ENCODE measurements at places on chromosomes 6 and 20.

DNA sequence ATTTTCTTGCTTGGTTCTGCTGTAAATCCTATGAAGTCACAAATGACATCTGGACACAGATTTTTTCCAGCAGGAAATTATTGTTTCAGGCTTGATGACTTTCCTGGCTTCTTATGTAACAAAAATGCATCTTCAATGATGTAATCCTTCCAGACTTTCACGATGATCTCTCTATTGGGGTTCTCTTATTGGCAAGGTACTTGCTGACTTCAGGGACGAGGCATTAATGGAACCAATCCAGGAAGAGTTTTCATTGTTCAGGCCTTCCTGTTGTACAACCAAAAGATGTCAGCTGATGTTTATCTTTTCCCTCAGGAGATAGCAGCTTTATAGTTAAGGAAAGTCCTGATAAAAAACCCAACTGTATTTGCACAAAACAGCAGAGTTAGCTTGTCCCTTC, 118.5 kb upstream of the MMS22L start:
- DNase-seq, result no peak

- DNase-seq, result no peak
These were observed 23.4 kb upstream of the SLCO4A1 start for GRCh38 chr20:62618611-62619529.

DNA sequence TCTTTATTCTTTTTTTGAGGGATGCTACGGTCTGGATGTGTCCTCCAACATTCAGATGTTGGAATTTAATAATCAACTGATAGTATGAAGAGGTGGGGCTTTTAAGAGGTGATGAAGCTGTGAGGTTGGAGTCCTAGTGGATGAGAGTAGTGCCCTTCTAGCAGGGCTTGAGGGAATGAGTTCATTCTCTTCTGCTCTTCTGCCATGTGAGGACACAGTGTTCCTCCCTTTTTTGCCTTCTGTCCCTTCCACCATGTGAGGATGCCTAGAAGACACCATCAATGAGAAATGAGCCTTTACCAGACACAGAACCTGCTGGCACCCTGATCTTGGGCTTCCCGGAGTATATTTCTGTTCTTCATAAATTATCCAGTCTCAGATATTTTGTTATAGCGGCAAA, 82.1 kb upstream of the MLIP start:
- no peak for DNase-seq

DNA sequence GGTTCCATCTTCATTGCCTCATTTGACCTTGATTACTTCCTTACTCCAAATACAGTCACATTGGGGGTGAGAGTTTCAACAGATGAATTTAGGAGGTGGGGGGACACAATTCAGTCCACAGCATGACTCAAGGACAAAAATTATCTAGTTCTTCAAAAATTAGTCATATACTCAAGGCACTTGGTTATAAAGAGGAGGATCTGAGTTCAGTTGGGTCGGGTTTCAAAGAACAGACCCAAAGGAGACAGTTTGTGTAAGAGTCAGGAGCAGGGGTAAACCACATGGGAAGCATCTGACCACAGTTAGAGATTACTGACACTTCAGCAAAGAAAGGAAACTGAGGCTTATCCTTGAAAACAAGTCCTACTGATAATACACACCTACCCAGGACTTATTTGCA, 138.0 kb downstream of the TBC1D7 start:
- DNase-seq, result no peak

DNA sequence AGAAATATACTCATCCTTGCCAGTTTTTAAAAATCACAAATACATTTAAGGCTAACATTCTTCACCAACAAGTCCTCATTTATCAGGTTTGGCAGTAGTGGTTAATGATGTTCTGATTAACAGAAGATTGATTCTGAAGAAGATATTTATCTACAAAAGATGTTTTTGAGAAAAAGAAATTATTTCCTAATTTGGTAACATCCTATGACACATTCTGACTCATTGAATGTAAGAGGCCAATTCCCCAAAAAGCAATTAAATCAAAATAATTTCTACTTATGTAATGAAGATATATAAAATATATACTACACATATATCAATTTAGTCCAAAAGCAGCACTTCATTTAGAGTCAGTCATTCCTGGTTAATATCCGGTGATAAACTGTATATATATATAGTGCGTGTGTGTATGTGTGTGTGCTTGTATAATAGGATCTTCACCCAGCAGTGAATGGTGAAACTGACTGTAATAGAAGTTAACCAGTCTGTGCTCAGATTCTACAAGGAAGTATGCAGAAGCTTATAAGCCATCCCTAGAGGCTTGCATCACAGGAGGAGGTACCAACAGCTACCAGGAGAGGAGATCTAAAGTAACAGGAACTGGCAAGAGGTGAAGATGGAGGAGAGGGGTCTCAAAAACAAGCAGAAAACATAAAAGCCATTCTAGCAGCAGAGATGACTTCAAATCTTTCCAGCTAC, 82.9 kb upstream of the MARCKS start:
- no peak for DNase-seq

- DNase-seq, result no peak
These were observed 121.3 kb upstream of the BCLAF1 start for GRCh38 chr6:136411025-136411325.

- DNase-seq, result no peak
These were observed 281.0 kb upstream of the SULF2 start for GRCh38 chr20:48066246-48066645.

DNA sequence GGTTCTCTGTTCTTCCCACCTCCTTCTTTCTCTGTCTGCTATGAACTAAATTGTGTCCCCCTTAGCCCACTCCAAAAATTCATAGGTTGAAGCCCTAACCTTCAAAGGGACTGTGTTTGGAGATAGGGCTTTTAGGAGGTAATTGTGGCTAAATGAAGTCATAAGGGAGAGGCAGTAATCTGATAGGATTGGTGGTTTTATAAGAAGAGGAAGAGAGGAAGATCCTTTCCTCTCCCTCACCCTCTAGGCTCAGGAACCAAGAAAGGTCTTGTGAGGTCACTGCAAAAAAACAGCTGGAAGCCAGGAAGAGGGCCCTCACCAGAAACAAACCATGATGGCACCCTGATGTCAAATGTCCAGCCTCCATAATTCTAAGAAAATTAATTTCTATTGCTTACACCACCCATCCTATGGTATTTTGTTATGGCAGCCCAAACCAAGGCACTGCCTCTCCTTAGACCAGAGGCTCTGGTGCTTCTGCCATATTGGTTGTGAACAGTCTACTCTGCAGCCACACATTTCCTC, 135.1 kb upstream of the COL21A1 start:
- DNase-seq, result no peak

- no peak for DNase-seq
These were observed 130.6 kb downstream of the NFATC2 start for GRCh38 chr20:51411870-51412269.

DNA sequence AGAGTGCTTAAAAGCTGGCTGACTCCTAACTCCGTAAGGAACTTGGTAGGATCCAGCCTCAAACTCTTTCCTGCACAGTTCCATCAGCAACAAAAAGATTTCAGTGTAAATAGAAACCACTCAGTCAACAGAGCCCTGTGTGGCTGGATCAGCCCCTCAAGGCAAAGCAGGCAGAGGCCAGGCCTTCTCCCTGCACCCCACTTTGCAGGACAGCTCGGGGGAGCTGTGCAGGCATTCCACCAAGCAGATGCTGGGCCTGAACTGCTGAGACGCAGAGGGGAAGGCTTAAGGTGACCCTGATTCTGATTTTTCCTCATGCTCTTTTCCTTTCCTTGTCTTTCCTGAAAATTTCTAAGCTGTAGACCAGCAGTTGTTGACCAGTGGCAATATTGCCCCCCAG, 91.5 kb downstream of the NFATC2 start:
- no peak for DNase-seq

DNA sequence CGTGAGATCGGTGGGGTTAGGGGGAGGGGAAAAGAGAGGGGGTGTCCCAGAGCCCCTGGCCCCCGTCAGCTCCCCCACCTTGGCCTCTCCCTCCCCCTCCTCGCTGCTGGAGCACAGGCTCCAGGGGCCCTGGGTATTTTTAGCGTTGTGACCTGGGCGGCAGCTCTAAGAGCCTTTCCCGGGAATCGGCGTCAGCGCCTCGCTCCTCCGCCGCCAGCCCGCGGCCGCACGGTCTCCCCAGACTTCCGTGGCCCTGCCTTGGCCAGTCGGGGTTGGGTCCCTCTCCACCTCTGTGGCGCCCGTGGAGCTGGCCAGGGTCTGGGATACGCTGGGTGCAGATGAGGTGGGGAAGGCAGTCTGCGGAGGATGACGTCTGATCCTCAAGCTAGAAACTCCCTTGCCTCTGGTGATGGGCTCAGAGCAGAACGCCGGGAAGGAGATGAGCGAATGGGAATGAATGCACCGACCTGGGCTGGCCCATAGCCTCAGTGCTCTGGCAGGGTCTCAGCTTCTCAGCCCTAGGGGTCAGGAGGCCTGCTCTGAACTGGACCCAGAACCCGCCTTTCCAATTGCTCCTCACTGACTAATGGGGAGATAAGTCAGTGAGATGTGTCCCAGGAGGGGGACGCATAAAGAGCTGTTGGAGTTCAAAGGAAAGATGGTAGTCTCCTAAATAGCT, 883 bp upstream of the DBNDD2 start:
- DNase-seq, result peak; percentile 7

DNA sequence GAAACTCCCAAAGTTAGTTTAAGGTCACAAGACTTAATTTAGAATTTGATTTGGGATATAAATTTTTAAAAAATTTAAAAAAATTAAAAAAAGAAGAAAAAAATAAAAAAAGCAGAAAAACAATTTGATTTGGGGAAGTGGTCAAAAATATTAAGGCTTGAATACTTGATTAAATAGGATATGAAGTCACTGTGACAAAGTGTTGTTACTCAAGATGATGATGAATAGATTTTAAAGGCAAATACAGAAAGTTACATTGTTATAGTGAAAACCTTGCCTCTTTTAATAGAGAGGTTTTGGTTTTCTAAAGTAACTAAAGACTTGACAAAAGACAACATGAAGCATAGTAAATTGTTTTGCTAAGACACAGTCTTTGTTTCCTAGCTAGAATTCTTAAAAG, 7.2 kb downstream of the CST9 start:
- DNase-seq, result no peak

DNA sequence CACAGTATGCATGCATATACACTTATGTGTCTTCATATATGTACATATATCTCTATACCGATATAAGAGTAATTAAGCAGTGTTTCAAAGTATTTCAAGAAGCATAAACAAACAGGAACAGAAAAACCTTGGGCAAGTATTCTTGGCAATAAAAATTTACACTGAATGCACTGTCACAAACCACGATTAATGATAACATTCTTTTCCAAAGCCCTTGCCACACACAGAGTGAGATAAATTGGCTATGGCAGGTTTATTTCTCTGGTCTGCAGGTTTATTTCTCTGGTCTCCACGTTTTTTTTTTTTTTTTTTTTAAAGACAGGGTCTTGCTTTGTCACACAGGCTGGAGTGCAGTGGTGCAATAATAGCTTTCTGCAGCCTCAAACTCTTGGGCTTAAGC, 73.0 kb downstream of the PPP1R3G start:
- no peak for DNase-seq

DNA sequence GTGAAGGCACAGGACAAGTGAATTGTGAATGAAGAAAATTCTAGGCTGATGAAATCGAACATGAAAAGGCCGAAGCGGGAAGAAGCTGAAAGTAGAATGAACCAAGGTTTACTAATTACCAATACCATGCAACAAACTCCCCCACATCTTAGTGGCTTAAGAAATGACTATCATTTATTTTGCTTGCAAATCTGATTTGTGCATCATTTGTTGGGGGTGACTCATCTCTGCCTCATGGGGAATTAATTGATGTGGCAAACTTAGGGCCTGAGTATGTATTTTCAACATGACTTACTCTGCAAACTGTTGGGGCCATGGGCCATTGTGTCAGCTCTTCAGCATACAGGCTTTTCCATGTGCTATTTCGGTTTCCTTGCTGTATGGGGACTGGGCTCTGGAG, 26.8 kb downstream of the PPP1R14C start:
- DNase-seq, result no peak

DNA sequence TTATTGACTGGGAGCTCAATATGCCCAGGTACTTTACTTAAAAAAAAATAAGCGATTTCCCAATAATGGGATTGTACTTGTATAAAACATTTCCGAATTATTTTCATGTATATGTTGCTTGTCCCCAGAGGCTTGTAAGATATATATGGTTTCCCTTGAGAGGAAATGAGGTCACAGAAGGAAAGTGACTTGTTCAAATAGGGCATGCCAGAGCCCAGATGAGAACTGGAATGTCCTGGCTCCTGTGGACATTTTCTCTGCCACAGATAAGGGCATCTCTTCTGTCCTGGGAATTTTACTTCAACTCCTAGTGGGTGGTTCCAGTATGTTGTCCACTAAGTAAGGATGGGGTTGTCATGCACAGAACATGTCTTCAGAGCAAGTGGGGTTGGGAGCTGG, 63.0 kb downstream of the LYRM2 start:
- no peak for DNase-seq

DNA sequence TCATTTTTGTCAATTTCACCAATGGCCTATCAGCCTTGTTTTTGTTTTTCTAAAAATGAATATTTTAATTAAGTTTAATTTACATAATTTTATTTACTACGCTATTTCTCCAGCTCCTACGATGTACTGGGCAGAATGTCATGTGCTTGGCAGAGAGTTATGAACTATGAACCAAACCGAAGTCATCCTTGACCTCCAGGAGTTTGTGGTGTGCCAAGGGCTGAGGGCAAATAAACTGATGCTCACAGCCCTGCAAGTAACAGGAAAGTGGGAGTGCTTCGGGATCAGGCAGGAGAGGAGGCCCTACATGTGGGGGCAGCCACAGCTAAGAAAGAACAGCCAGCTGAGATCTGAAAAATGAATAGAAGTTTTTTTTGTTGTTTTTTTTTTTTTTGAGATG, 38.6 kb downstream of the ZNF217 start:
- no peak for DNase-seq

- DNase-seq, result no peak
These were observed 520.1 kb upstream of the IMPG1 start for GRCh38 chr6:76592566-76592965.

DNA sequence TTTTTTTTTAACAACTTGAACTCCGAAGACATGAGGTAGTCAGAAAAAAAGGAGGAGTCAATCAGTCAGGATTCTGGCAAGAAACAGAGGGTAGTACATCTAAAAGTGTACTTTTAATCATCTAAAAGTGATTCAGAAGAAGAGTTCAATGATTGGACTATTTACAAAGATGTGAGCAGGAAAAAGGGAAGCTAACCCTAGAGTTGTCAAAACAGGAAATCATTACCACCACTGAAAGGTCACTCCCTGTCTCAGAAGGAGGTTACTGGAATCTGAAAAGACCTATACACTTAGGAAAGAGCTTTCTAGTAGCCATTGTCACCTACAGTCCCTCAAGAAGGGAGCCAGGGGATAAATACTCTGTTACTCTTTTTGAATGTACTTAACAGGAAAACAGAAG, 16.7 kb upstream of the LMBRD1 start:
- no peak for DNase-seq

DNA sequence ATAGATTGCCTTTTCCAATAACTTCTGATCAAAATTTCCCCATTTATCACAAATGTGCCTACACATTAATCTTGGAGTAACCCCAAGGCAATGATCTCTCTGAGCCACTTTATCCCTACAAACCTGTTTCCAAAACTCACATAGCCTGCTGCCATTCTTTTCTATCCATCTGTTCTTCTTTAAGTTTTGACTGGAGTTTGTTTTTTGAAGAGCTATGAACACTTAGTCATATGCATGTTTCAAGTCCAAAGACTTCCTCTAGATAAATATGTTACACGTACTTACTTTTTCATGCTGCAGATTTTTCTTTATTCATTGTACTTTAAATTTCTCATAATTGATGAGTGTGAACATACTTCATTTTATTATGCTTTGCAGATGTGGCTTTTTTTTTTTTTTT, 488.9 kb upstream of the CITED2 start:
- DNase-seq, result no peak

Measured in stimulated activated CD4-positive, alpha-beta T cell treated with anti-CD3 and anti-CD28 coated beads, Interleukin-1b, Interleukin-23, amount 100 ng/mL, for 4 hours (primary cell).